ENCODE measurements at places on chromosomes 2 and 18. TPM values are rescaled to one million over a fixed set of nuclear protein-coding genes. Genes with fewer than 3 reads are reported as not detected.

The EMILIN1 gene
- 113 TPM for total RNA-seq

The ARHGEF33 gene
- total RNA-seq, result 1.2 TPM

The CHRNG gene
- not detected for total RNA-seq

The GKN1 gene
- 0.26 TPM for total RNA-seq

The MRPL44 gene
- 40.1 TPM for total RNA-seq

The BOLA3 gene
- 24.2 TPM for total RNA-seq

The CLEC4F gene
- not detected for total RNA-seq

The TOGARAM2 gene
- total RNA-seq, result under 0.01 TPM

The UGT1A4 gene
- total RNA-seq, result not detected

The GPR155 gene
- total RNA-seq, result 5.8 TPM

The VWA3B gene
- total RNA-seq, result not detected

The HAUS1 gene
- 31.0 TPM for total RNA-seq

The ANTXR1 gene
- 403 TPM for total RNA-seq

The GPR39 gene
- total RNA-seq, result 1.3 TPM

The ACKR3 gene
- 44.4 TPM for total RNA-seq

The RAX gene
- not detected for total RNA-seq

The POTEI gene
- not detected for total RNA-seq

The PLEKHH2 gene
- total RNA-seq, result 27.0 TPM

The CCDC141 gene
- total RNA-seq, result 0.11 TPM

The MERTK gene
- 0.65 TPM for total RNA-seq

The CD207 gene
- total RNA-seq, result not detected

The KCNK3 gene
- 0.11 TPM for total RNA-seq

The SPRED2 gene
- total RNA-seq, result 14.2 TPM

The FBXO48 gene
- total RNA-seq, result 1.3 TPM

The TEKT4 gene
- not detected for total RNA-seq

The PLA2R1 gene
- total RNA-seq, result 30.1 TPM

The PPP1R1C gene
- total RNA-seq, result 2.2 TPM

The GKN2 gene
- total RNA-seq, result not detected

The IL1RL1 gene
- total RNA-seq, result 0.65 TPM

Measured in articular chondrocyte of knee joint (primary cell).